ENCODE measurements at places on chromosomes 2 and 18.

GRCh38 chr2:174350018-174350417 is 15.3 kb downstream of the SP9 start:
- no peak for DNase-seq

DNA sequence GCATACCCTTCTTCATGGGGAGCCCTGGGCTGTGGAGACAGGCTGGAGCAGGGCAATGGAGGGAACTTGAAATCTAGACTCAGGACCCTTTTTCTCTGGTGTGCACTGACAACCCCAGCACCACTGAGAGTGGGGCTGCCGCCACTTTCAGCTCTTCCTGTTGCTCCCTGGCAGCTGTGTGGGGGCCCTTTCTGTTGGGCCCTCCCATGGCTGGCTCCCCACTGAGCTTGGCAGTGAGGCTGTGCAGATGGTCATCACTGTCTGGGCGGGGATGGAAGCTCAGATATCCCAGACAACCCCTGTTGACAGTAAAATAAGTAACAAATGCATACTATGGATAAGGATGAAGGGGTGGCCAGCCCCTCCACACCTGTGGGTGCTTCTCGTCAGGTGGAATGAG is 6.7 kb downstream of the MYO7B start:
- DNase-seq, result no peak

GRCh38 chr2:25324251-25324650 is 17.5 kb downstream of the DNMT3A start:
- no peak for DNase-seq

DNA sequence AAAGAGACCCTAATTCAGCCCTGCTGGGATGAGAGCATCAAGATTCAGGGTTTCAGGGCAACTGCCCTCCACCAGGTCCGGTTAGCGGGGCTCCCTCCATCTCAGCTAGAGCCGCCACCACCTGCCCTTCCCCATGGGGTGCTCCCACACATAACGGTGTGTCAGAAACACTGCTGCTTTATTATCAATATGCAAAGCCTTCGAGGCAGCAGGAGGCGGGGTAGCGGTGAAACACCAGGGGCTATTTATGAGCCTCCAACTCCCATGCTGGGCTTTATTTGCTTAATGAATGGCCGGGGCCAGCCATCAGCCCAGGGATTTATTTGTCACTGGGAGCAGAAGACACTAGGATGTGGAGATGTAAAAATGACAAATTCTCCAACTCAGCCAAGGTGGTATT is 109.8 kb downstream of the GALNT14 start:
- DNase-seq, result no peak

- DNase-seq, result no peak
Measured at GRCh38 chr2:222859786-222860612, 837 bp upstream of the ACSL3 start.

GRCh38 chr2:120934574-120935338 is 199.1 kb downstream of the GLI2 start:
- DNase-seq, result no peak

DNA sequence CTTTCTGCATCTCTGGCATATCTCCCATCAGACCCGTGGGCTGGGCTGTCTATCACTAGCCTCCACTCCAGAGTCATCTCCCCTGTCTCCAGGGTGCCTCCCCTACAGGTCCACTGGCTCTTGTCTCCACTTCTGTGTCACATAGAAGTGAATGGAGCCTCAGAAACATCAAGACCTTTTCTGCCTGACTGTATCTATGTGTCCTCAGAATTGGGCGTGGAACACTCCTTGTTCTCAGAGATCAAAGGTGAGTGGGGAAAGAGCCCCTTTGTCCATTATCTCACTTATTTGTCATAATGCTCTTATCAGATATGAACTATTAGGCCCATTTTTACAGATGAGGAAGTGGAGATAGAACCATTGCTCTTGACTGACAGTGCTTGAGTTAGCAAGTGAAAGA is 211.0 kb downstream of the CYRIA start:
- DNase-seq, result no peak

Data from stimulated activated CD8-positive, alpha-beta memory T cell treated with anti-CD3 and anti-CD28 coated beads, Interleukin-7, amount 100 ng/mL, for 1 hour (primary cell).